ENCODE measurements at places on chromosomes 3 and 15.
A peak's percentile ranks its signal among the peaks of the same experiment; 100 is the strongest.

DNA sequence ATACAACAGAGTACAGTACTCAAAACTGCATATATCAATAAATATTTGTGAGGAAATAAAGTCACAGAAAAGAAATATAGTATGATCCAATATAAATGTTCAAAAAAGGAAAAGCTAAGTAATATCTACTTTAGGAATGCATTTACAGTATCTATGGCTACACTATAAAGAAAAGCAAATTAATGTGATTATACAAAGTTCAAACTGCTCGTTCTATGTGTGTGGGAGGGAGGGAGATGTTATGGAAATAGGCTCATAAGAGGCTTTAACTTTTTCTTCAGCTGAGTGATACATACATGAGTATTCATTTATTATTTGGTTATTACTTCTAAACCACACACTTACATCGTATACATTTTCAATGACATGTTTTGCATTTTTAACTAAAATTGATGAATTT is 377.7 kb upstream of the AGTR1 start:
- DNase-seq: no peak

GRCh38 chr3:41508063-41508696 is 308.9 kb downstream of the CTNNB1 start:
- peak; percentile 6 for DNase-seq

- DNase-seq: peak; percentile 55
These were observed 214.7 kb downstream of the SHQ1 start for GRCh38 chr3:72633534-72633933.

GRCh38 chr3:47011371-47011770 is 31.9 kb downstream of the NBEAL2 start:
- no peak for DNase-seq

GRCh38 chr3:15983693-15984092 is 185.9 kb upstream of the ANKRD28 start:
- no peak for DNase-seq

- no peak for DNase-seq
These were observed 20.2 kb upstream of the ERICH6 start for GRCh38 chr3:150723946-150724345.

- DNase-seq: no peak
These were observed 221.4 kb downstream of the NR1D2 start for GRCh38 chr3:24166515-24166914.

DNA sequence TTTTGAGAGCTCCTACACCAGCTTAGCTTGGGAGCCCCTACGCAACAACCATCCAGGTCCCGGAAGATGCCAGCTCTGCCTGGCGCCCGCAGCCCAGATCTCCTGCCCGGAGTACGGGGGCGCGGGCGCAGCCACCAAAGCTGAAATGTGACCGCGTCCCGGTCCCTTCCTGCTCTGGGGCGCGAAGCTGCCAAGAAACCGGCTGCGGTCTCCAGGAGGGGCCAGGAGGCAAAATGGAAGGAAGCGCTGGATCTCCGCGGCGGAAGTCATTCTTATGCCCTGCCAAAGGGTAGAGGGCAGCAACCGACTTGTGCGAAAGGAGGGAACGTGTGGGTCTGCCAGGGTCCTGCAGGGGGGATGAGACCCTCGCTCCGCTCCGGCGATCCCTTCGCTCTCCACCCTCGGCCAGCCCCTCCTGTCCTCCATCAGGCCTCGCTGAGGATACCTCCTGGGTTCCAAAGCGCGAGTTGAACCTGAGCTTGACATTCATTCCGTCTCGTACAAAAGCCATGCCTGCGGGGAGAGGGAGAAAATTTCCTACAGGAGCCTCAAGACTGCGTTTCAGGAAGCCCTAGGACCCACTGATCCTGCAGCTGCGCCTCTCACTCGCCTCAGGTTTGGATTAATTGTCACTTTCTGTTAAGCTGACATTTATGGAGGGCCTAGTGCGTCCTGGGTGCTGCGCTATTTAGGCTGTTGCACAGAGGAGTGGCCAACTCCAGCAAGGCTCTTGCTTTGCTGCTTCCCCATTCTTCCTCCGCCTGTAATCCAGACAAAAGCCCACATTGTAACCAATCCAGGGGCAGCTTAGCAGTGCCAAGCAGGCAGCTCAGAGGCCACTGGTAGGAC is 98.3 kb upstream of the VGLL3 start:
- peak; percentile 7 for DNase-seq

GRCh38 chr15:64766058-64766457 is 9.3 kb downstream of the RBPMS2 start:
- no peak for DNase-seq

DNA sequence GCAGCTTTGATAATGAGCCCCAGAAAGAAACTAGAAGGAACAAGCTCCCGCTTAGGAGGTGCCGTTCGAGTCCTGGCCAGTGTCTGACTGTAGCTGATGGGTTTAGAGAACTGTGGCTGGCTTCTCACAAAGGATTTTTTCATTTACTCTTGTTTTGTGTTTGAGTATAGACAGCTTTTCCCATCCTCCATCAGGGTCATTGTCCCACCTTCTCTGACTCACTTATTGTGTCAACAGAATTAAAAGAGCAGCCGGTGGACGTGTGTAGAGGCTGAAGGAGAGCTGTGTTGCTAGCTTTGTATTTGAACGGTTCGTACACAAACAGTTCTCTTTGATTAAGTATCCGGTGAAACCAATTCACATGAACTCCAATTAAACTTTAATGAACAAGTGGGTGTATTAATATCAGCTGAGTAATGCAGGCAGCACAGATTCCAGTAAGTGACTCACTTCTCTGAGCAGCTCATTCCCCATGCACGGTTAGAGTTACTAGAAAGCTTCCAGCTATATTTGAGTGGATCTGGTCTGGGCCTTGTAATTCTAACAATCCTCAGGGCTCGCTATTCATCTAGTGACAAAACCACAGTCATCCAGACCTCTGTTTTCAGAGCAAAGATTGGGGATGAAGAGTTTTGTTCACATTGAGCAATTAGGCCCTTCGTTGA is 141.0 kb downstream of the LPP start:
- DNase-seq: no peak

GRCh38 chr3:126807795-126808194 is 103.8 kb downstream of the CHCHD6 start:
- no peak for DNase-seq

DNA sequence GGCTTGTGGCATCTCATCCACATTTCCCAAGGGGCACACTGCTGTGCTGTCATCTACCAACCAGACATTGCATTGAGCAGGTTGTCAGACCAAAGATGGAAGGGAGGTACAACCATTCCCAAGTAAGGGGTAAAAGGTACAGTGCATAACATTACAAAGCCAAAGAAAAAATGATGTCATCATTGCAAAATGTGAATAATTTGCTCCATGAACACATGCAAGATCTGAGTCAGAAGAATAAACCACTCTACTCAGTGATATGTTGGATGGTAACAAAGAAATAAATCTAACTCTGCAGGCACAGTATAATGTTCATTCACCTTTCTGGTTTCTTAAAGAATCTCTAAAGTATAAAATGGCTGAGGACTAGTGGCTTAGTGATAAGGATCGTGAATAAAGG is 202.7 kb downstream of the MAGI1 start:
- DNase-seq: no peak

DNA sequence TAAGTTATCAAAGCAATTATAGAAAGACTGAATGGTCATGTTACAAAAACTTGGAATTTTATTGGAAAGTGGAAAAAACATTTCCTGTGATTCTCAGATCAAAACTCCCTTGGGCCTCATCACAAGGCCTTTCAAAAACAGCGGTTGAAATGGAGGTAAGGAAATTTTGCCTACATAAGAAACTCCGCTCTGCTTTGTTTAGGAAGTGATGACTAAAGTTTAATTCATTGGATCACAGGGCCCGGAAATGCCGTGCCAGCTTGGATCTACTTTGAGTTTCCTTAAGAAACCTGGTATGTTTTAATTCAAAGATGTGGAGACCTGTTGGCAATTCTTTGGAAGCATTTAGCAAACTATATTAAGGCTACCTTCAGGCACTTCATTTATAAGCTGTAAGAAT is 143.9 kb upstream of the MME start:
- no peak for DNase-seq

- DNase-seq: no peak
These were observed 52.9 kb downstream of the PGBD4 start for GRCh38 chr15:34154725-34155204.

- DNase-seq: no peak
These were observed 876 bp downstream of the PLSCR1 start for GRCh38 chr3:146543461-146544001.

GRCh38 chr3:97889814-97890213 is 68.0 kb downstream of the CRYBG3 start:
- no peak for DNase-seq

GRCh38 chr3:143036557-143036956 is 35.2 kb downstream of the U2SURP start:
- no peak for DNase-seq

- no peak for DNase-seq
These were observed 1.6 kb upstream of the DALRD3 start for GRCh38 chr3:49019941-49020329.

DNA sequence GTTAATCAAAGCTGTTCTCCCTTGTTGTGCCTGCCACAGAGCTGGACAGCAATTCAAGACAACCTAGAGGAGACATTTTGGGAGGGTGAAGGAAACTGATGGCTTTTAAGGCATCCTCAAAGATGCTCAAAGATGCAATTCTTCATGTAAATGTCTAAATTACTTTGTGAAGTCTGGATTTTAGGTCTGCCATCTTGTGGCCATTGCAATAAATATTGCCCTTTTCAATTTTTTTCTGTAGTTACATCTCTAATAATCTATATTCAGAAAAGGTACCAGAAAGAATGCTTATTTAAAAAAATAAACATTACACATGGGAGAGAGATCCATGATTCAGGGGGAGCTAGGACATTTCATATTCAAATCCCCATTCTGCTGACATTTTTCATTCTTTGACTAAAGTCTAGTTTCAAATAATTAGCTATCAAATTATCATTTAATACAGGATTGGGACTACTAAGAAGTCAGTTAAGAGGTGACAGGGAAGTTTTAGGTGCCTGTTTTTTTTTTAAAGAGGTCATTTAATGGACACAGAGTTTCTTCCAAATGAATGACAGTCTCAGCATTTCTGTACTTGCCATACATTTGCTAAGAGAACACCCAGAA is 259.8 kb upstream of the WNT5A start:
- no peak for DNase-seq

- DNase-seq: peak; percentile 6
These were observed 36.6 kb upstream of the MAGEF1 start for GRCh38 chr3:184748219-184749135.

DNA sequence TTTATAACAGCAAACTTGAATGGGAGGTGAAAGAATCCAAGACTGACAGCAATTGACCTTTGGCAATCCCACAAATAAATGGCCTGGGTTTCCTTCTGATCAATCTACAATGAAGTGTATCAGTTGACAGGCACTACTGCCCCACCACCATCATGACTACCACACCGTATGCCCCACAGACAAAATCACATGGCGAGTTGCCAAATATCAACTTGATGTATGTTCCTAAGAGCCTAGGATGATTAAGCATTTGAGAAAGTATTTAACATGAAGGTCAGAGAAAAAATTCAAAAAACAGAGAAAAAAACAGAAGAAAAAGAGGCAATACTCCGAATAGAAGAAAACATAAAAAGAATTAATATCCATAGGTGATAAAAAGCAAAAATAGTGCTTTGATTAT is 215.9 kb upstream of the STAC start:
- DNase-seq: no peak

GRCh38 chr3:50390508-50391224 is 31.3 kb upstream of the TMEM115 start:
- no peak for DNase-seq

DNA sequence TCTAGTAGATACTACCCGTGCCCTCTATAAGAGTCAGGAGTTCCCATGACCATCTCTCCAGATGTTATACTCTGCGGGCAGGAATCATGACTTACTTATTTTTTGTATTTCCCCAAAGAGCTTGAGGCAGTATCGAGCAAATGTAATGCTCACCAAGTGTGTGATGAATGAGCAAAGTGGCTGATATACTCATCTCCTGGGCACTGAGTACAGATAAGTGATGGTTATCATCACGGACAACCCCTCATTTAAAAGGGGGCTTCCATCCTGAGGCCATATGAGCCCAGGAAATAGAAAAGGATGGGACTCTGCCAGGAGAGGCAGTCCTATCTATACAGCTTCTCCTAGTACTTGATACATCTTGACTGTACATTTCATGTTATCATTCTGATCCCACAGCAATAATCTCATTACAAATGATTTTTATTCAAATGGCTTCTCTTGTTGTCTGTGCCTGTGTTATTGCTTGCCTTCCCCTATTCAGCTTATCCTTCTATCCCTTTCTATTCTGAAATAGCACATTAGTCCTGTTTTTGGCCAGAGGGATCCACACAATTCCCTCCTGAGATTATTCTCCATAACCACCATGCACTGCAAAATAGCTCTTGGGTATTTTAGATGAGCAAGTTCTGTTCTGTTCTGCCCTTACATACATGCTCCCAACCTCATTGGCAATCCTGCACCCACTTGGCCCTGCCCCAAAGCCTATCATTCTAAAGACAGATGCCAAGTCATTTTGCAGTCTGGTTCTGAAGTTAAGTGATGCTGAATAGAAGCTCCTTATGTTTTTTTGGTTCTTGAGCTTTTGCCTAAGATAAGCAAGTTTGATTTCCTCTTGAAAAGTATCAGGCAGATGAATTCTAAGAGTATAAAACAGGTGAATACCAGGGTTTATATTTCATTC is 48.0 kb upstream of the MRPL3 start:
- DNase-seq: no peak

DNA sequence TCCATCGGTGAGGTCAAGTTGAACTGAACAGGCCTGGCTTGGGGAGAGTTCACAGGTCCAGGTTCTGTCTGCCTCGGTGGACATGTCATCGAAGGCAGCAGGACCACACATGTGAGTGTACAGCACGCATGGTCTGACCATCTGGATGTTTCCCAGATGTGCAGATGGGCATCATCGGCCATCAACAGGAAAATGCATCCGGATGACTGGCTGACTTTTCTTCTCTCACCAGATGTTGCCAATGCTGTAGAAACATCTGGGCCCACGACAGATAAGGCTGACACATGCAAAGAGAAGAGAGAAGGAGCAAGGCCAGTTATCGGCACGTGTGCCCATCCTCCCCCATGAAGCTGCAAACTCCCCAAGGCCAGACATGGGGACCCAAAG is 45.1 kb downstream of the NOX5 start:
- DNase-seq: no peak

- peak; percentile 29 for DNase-seq
These were observed 114.6 kb downstream of the NFKBIZ start for GRCh38 chr3:101963902-101964362.

- DNase-seq: no peak
These were observed 24.8 kb downstream of the CCR1 start for GRCh38 chr3:46183330-46183729.

DNA sequence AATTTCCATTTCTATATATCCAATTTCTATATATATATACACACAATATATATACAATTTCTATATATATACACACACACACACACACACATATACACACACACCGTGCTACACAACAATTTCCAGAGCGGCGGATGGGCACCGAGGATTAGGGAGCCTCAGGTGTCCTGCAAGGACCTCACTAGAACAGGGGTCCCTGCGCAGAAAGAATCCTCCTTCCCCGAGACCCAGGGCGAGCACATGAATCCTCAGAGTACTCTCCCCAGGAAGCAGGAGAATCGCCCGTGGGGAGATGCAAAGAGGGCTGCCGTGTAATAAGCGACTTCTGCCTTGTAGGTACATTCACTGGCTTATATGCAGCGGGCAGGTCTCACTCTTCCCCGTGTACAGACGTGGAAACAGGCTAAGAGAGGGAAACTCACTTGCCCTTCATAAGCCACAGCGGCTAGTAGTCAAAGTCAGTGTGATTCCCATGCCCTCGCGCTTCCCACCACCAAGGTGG is 467 bp downstream of the PIF1 start:
- DNase-seq: peak; percentile 25
